ENCODE measurements at places on chromosomes 7 and 10.

GRCh38 chr10:30832749-30833627, 198.7 kb downstream of the ZNF438 start:
- no peak for DNase-seq

GRCh38 chr7:116197360-116197759, 13.0 kb upstream of the TES start:
- DNase-seq: no peak

DNA sequence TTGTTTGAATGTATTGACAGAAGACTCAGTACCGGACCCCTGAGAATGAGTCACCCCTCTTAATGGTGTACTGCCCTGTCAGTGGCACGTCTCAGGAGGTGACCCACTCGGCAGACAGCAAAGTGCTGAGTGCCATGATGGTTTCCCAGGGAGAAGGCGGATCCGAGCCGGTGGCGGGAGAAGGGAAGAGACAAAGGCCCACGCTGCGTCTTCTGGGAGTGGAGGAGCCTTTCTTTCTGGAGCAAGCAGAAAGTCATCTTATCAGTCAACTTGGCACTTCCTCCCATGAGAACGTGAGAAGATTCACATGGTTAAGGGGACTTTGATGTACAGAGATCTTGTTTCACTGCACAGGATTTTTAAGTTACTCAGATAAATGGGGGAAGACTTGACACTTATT, 14.6 kb upstream of the PPP2R2D start:
- no peak for DNase-seq

DNA sequence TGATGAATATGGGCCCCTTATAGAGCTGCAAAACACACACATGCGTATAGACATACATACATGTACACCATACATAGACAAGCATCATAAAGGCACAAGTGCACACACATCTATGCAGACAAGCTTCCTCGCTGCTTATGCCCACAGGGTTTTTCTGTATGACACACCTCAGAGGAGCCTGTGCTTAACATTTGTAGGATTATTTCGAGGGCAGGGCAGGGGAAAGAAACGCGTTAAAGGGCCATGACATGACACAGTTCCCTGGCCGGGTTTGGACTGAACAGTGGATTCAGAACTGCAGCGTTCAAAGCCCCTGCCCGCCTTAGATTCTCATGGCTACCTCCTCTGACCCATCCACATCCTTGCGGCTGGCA, 44.8 kb downstream of the CHST3 start:
- DNase-seq: no peak

GRCh38 chr7:4168041-4168440, 514.1 kb upstream of the FOXK1 start:
- DNase-seq: no peak

DNA sequence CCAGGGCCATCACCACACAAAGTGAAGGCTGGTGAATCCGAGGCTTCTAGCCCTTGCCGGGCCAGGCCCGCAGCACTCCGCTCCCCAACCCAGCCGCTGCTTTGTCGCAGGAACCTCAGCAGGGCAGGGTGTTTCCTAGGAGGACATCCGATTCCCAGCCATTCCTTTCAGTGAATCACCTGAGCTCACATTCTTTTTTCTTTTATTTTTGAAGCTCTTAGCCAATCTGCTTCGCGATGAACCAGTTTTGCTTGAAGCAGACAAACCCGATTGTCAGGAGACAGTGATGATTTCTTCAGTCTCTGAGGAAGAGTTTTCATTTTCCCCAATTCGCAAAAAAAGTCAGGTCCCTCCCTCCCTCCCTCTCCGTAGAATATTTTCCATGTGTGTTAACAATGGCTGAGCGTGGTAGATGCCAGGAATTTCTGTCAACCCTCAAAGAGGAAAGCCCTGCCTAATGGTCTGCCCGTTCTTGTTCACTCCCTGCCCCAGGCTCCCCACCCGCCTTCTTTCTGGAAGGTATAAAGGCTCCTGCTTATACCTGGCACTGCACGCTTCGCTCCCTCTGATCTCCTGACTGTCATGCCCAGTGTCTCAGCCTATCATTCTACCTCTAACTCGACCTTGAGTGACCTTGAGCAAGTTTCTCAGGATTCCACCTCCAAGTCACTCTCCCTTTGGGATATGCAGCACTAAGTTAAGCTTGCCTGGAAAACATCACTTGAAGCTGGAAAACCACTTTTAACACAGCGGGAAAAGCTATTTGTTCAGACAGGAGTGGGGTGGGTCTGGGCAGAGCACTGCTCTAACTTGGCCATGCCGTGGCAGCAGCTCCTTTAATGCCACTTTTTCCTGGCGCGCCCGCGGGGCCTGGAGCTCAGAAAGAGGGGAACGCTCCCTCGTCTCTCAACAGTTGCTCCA, 35.1 kb downstream of the EGFR start:
- DNase-seq: no peak

Data from stimulated activated CD4-positive, alpha-beta T cell treated with anti-CD3 and anti-CD28 coated beads, Interleukin-4, amount 100 ng/mL, for 24 hours (primary cell).